T follicular helper cell (primary cell): ENCODE measurements at places on chromosomes 4 and X.

DNA sequence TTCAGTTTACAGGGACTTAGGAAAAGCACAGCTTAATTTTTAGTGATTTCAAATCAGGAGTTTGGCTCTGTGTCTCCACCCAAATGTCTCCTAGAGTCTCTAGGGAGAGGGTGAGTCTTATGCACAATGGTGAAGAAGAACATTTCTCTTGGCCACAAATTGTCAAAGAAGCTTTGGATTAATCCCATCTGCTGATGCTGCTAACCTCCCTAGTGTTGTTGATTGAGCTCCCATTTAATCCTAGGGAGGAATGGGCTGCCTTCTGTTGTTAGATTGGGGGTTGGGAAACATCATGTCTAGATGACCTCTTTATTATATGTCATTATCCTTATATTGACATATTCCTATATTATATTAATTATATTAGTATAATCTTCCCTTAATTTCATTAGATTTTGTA, 50.0 kb upstream of the PASD1 start:
- DNase-seq = no peak

GRCh38 chr4:98969878-98970785, 25.4 kb upstream of the METAP1 start:
- DNase-seq = no peak

DNA sequence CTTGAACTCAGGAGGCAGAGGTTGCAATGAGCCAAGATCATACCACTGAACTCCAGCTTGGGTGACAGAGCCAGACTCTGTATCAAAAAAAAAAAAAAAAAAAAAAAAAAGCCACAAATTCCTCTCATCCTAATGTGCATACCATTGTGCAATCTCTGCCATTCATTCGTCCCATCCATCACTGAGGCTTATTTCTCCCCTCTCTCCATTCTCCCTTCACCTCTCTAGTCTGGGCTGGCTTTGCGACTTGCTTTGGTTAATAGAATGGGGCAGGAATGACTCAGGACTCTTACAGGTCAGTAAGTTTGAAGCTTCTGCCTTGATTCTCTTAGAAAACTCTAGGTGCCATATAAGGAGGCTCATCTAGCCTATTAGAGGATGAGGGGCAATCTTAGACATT, 60.3 kb upstream of the DDX3X start:
- DNase-seq = no peak

DNA sequence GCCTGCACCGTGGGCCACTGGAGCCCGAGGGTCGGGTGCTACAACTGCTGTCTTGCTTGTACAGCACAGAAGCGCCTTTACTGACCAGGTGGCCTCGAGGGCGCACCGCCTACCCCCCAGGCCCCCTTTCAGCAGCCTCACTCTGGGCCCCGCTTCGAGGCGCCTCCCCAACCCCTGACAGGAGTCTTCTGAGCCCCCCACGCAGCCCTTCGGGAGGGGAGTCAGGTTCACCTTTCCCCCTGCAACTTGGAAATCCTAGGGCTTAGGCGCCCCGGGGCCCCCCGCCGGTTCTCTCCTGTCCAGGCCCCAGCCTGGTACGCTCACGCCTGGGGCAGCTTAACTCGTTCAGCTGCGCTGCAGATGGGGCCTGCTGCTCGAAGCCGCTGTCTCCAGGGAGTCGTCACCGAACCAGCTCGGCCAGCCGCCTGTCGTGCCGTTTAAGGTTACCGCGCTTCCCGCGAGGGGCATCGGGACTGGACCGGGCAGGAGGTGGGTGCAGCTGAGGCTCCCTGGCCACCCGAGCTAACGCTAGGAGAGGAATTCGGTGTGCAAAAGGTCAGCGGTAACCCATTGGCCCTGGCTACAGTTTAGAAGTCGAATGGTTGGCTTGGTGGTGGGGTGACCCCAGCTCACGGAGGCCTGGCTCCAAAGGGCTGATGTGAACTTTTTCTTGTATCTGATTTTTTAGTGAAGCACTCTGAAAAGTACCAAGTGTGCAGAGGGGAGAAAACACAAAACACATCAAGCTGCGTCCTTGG, 58.9 kb upstream of the BCOR start:
- no peak for DNase-seq

DNA sequence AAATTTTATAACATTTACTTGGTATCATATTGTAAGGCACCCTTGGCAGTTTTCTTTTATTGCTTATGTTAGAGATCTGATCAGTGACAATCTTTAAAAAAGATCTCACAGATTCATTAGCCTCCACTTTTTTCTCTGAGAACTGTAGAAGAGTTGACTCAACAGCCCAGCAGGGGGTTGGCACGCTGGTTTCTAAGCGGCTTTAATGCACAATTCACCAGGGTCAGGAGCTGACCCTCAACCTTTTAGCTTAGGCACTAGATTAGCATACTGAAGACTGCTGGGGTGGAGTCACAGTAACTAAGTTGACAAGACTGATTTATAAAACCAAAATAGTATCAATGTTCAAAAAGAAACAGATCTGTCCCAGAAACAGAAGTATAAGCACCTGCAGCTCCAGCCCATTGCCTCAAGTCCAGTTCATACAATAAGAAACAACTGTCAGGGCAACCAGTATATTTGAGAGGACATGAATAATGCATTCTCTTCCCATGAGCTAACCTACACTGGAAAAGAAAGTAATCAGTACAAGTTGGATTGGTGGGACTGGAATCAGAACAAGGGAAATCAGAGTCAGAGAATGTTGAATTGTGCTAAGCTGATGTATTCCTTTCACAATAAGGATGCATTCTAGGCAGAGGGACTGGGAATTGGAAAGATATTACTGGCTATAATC, 77.6 kb downstream of the PDE5A start:
- DNase-seq = no peak

DNA sequence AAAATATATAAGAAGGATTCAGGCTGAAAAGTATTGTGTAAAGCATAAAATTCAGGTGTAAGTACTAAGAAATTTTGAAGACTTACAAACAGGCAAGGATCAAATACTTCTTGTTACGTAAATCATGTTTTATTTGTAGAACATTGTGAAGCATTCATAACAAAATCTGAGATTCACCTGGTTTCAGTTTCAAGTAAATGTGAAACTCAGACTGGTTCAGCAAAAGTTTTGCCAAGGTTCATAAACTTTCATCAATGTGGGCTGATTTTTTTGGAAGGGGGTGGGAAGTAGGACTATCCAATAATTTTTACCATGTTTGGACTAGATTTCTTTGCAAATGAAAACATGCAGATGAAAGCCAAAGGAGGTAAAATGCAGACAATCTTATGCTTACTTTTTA, 527.7 kb downstream of the ANKRD50 start:
- DNase-seq = no peak

DNA sequence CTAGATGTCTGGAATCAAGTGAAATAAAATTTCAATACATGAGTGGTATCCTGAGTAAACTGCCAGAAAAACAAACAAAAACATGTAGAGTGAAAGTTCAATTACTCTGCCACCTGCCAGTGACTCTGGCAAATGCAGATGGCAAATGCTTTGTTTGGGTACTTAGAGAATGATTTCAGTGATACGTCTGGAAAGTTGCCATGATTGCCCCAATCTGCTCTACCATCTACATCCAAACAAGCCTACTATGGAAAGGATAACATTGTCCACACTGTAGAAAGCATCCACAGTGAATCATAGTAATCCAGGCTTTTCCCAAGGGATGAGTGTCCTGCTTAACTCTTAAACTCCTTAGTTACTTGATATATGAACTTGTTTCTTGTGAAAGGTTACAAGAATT, 3.4 kb downstream of the SPATA4 start:
- DNase-seq = no peak

DNA sequence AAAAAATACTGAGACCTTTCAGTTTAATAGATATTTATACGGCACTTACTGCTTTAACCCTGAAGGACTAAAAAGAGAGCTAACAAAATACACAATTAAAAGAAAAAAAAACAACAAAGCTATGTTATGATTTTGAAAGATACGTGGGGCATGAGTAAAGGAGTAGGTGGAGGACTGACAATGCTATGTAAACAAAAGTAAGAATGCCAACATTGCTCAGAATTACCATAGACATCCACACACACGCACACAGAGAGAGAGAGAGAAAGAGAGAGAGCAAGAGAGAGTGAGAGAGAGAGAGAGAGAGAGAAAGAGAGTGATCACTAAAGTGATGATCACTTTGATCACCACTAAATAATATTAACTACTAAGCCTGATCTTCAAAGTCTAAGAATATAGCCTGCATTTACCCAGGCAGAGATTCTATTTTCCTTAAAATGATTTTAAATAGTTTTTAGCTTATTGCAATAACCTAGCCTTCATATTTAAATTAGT, 313.9 kb upstream of the SPANXN4 start:
- no peak for DNase-seq

DNA sequence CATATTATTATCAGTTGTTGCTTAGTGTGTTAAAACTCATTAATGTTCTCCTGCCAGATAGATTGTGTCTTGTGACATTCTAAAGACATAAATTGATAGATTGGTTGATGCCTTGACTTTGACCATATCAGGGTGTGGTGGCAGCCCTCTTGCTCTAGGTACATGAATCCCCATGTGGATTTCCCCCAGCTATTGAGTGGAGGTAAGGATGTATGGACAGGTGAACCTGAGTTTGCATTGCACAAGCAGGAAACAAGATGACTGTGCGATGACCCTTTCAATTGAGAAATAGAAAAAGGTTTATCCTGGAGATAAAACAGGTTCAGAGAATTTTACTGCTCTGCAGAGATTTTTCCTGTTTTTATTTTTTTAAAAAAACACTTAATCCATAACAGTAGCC, 619.2 kb downstream of the SPRY1 start:
- DNase-seq = no peak

GRCh38 chrX:24423960-24424359, 41.1 kb upstream of the PDK3 start:
- no peak for DNase-seq

GRCh38 chr4:163245044-163245728, 78.5 kb upstream of the NAF1 start:
- DNase-seq = no peak

DNA sequence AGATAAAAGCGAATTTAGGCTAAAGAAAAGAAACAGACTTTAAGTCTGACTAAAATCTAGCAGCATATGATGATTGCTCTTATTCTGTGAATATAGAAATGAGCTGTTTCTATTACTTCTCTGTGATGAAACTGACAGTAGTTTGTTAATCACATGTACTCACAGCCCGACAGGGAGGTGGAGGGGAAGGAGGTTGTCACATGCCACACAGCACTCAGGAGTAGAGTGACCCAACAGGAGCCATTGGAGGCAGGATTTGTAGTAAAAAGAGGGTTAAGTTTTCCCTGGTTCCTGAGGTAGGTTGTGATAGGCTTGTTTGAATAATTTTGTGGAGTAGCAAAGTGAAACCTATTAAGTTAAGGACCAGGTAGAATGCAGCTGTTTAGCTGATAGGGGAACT, 495.9 kb downstream of the CENPC start:
- no peak for DNase-seq

- no peak for DNase-seq
These were observed 178.3 kb downstream of the RASL11B start for GRCh38 chr4:53040459-53040815.

- no peak for DNase-seq
These were observed 56.7 kb upstream of the SLC7A11 start for GRCh38 chr4:138298866-138299265.

DNA sequence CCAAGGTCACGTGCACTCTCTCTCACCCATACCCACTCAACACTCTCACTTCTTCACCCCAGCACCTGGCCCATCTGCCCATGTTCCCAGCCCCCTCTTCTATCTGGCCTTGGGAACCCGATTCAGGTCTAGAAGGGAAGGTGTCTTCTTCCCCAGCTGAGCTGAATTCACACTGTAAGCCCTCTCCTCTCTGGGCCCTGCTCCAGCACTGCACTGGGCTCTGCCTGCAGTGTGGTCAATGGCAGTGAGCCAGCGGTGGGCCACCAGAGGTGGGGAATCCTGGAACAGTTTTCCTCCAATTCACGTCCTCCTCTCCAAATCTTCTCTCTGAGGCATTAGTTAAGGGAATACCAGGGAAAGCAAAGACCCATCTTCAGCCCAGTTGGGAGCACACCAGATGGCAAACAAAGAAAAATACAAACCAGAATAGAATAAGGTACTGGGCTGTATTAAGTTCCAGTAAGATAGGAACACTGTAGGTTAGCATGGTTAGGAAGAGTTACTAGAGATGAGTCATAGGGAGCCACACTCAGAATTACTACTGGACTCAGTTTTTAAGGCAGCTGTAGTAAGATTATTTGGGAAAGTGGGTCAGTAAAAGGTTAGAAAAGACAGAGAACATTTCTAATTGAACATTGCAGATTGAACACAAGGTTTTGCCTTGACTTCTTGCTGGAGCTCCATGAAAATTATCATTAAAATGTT, 5.0 kb downstream of the AWAT2 start:
- no peak for DNase-seq

GRCh38 chrX:39311646-39312045, 510.4 kb downstream of the MID1IP1 start:
- no peak for DNase-seq

- DNase-seq = no peak
These were observed 1066.0 kb downstream of the GLUD2 start for GRCh38 chrX:122113376-122113775.

GRCh38 chr4:111400741-111401140, 744.5 kb upstream of the FAM241A start:
- DNase-seq = no peak

- no peak for DNase-seq
These were observed 577.1 kb downstream of the ANKRD50 start for GRCh38 chr4:124135409-124135813.

GRCh38 chr4:5916229-5916628, 23.3 kb upstream of the CRMP1 start:
- no peak for DNase-seq

DNA sequence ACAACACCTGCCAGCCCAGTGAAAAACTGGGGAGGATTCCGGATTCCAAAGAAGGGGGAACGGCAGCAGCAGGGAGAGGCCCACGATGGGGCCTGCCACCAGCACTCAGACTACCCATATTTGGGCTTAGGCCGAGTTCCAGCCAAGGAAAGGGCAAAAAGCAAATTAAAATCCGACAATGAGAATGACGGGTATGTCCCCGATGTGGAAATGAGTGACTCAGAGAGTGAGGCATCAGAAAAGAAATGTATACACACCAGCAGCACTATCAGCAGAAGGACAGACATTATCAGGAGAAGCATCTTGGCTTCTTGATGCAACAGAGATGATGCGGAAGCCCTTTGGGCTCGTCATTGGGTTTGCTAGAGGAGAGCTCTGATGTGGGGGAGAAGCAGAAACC, 62.4 kb downstream of the JADE1 start:
- no peak for DNase-seq

- DNase-seq = no peak
These were observed 175.8 kb downstream of the COMMD8 start for GRCh38 chr4:47287735-47288134.

DNA sequence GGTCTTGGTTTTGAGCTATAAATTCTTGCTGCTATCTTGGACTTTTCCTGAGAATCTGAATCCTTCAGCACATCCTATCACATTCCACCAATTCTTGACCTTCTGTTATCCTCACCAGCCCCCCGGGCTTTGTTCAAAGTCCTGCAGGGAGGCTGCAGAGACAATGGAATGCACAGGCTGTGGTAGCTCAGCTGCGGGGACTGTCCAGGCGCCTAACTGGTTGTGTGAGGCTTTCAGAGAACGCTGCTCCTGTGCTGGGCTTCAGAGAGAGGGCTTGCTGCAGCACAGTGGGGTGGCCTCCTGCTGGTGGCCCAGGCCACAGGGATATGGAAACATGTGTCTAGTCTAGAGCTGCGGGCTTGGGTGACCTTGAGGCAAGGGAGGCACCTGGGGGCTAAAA, 196.3 kb upstream of the GATB start:
- DNase-seq = no peak
